ENCODE measurements at places on chromosomes 5 and 9.
A peak's percentile ranks its signal among the peaks of the same experiment; 100 is the strongest.

DNA sequence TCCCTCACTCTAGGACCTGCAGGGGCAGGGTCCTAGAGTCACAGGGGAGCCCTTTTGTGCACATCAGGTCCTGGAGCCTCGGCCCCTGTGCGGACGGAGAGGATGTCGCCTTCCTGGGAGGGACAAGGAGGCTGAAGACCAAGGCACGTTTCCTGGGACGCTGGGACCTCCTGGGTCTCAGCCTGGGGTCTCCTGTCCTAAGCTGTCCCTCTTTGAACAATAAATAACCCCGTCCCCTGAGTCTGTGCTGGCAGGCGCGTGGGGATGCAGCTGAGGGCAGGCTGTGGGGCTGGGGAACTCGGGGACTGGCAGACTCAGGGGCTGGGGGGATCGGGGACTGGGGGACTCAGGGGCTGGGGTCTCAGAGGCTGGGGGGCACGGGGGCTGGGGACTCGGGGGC is 31.1 kb downstream of the PAEP start:
- DNase-seq: no peak

GRCh38 chr9:135136991-135137832 is 49.7 kb downstream of the OLFM1 start:
- no peak for DNase-seq

- no peak for DNase-seq
These were observed 2.9 kb downstream of the UNC13B start for GRCh38 chr9:35164711-35165110.

- no peak for DNase-seq
These were observed 34.1 kb downstream of the ECPAS start for GRCh38 chr9:111450124-111450523.

GRCh38 chr5:17761326-17761725 is 127.1 kb downstream of the TAF11L14 start:
- no peak for DNase-seq

- no peak for DNase-seq
These were observed 8.8 kb upstream of the UBE2QL1 start for GRCh38 chr5:6439588-6440550.

- DNase-seq: no peak
These were observed 113.4 kb downstream of the FRMD3 start for GRCh38 chr9:83424831-83425230.

DNA sequence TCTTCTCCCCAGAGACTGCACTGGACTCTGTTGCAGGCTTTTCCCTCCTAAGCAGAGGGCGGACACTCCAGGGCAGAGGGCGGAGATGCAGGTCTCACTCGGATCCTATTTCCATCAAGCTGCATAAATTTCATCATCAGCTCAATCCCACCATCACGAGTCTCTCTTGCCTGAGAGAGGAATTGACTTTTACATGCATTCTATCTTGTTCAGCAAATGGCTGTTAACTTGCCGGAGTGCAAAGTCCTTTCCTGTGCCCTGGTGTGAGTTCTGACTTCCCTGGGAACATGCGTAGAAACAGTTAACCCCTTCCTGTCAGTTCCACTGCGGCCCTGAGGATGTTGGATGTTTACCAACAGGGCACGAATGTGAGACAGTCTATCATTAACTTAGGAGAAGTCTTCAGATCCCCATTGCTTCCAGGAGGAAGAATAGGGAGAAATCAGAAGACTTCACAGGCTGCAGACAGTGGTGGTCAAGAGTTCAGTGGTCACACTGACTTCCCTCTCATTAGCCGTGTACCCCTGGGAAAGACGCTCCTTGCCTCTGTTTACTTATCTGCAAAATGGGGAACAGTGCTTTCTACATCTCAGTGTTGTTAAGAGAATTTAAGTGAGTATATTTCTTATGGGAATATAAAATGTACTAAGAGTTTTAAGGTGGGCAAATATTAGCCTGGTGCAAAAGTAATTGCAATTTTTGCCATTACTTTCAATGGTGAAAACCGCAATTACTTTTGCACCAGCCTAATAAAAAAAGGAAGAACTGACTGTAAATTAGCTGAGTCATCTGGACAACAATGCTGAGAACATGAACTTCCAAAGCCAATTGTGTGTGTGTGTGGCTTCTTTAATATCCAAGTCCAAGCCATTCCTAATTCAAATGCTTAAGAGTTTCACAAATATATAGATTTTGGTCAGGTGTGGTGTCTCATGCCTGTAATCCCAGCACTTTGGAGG is 248.0 kb downstream of the DRD1 start:
- no peak for DNase-seq

GRCh38 chr5:181160152-181160754 is 12.9 kb downstream of the OR2V2 start:
- peak; percentile 81 for DNase-seq

DNA sequence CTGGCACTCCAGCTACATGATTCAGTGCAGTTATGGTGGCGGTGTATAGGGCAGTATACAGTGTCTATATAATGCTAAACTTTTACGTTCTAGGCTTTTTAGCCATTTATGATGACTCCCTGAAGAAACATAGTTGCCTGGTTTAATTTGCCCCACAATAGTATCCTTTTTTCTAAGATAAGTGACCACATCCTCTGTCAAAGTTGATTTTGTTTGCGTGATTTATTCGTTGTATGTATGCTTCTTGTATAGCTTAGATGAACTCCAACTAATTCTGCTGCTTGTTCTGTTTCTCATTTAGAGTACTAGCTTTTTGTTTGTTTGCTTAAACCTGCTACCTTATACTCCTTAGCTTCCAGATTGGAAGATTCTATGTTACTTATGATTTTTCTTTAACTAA is 83.6 kb downstream of the ERMP1 start:
- no peak for DNase-seq

GRCh38 chr5:170302653-170303501 is 5.3 kb upstream of the LCP2 start:
- peak; percentile 64 for DNase-seq

DNA sequence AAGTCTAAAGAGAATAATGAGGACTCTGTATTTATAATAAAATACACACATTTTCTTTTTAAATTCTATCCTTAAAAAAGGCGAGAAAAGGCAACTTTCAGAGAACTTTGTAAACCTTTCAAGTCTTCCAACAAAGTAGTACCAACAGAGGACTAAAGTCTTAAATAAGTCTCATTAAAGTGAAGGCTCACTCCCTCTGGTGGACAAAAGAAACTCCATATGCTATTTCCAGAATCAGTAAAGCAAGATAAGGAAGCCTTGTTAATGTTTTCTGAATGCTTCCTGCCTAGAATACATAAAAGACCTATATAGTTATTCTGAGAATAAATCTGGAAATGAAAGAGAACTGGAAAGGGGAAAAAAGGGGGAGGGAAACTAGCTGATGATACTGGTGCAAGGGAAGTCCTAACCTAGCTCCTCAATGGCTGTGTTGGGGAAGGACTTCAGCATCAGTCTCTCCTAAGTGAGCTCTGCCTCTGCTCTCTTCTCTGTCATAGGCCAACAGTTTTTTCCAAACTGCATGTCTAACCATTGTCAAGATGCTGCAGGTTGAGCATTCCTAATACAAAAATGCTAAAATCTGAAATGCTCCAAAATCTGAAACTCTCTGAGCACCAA is 7.2 kb downstream of the HMGCS1 start:
- DNase-seq: no peak

GRCh38 chr5:140821375-140822280 is at the start of gene PCDHA5:
Gene PCDHA5, plus strand, starts transcription at chr5:140821613.
- no peak for DNase-seq

DNA sequence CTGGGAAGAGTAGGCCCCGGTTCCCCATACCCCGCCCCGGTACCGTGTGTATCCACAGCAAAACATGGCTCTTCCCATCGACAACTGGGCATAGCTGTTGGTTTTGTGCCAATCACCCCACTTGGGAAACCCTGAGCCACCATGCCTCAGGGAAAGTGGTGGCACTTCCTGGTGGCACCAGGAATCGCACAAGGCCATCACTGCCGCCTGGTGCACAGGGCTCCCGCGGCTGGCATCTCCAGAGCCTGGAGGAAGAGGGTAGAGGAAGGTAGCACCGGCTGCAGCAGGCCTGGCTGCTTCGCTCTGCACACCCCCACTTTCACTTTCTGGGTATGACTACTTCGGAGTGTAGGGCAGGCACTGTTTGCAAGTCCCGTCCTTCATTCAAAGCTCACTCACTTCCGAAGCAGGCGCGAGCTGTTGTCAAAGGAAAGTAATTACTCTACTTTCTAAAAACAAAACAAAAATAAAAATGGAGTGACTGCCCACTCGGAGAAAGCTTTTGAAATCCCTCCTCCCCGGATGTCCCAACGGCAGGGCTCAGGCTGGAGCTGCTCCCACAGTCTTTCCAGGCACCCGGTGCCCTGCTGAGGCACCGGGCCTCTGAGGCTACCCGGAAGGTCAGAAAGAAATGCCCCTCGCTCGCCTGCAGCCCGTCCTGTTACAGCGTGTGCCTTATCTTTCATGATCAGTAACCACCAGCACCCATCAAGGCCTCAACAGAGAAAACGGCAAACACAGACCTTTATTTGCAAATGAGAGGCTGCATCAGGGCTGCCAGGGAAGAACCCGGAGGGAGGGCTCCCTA is 2.0 kb downstream of the BRD3 start:
- peak; percentile 68 for DNase-seq

DNA sequence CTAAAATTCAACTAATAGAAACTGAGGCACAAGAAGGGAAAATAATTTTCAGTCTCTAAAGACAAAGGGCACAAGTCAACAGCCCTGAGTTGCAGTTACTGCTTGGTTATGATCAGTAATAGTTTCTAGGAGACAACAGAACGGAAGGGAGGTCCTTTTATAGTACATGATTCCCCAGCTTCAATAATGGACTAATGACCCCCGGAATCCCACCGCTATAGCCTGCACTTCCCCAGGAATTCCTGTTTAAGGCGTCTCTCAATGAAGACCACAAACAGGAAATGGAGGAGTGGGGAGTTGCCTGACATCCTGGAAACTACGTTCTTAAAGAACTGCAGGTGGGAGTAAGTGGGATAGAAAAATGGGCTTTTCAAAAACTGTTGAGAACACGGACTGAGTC is 60.6 kb downstream of the DIAPH1 start:
- DNase-seq: no peak

DNA sequence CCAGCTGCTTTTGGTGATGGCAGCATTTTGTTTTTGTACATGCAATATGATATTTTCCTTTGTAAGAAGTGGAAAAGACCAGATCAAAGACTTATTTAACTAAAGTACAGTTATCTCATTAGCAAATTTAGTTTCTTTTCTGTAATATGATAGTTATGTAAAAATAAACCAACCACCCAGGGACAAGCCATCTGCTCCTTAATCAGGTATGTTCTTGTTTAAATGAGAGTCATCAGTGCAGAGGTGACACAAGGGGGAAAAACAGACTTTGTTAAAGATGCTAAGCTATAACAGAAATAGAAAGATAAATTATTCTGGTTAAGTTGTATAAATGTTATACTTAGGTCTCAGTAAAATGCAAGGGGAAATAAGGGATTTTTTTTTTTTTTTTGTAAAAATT is 805.7 kb upstream of the SEMA6A start:
- no peak for DNase-seq

GRCh38 chr5:103102234-103102633 is 17.7 kb downstream of the GIN1 start:
- DNase-seq: no peak

- DNase-seq: no peak
These were observed 77.3 kb downstream of the PALM2AKAP2 start for GRCh38 chr9:109857336-109857735.

- no peak for DNase-seq
These were observed 188.8 kb downstream of the CCDC192 start for GRCh38 chr5:127891942-127892341.

GRCh38 chr5:116237917-116238500 is 153.2 kb downstream of the COMMD10 start:
- no peak for DNase-seq

DNA sequence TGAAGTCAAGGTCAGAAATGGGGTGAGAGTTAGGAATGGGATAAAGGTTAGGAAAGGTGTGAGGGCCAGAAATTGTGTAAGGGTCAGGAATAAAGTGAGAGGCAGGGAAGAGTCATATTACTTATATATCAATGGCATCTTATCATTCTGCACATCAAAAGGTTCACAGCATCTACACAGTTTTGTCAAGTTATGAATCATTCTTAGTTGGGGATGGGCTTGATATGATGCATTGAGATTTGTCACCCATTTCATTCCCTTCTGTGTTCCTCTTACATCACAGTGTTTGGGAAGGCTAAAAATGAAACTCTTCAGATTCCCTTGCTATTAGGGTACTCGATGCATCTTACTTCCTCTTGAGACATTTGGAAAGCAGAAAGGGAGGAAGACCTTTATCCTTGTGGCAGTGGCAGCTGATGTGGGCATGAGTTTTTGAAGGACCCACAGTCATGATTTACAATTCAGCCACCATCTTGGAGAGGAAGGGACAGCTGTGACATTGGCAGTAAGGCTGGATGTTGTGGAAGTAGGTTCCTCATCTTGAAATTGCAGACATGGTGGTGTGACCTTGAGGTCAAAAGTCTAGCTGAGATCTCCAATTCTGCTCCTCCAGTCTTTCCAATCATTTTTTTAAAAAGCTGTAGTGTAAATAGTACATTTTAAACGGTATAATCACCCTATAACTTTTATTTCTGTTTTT is 24.2 kb upstream of the NPR3 start:
- DNase-seq: no peak

DNA sequence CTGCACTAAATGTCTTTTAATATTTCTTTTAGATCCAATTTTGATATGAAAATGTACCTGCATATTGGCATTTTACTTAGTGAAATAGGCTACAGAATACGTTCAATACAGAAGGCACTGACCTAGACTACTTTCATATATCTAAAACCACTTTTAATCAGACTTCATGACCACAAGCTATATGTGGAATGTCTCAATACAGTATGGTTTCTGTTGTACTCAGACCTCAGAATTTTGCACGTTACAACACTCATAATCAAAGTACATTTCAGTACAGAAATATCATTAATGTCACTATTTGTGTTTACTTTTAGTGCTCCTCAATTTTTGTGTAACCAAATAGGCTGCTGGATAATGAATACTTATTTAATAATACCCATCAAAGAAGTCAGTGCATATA is 74.8 kb downstream of the MEF2C start:
- DNase-seq: no peak

DNA sequence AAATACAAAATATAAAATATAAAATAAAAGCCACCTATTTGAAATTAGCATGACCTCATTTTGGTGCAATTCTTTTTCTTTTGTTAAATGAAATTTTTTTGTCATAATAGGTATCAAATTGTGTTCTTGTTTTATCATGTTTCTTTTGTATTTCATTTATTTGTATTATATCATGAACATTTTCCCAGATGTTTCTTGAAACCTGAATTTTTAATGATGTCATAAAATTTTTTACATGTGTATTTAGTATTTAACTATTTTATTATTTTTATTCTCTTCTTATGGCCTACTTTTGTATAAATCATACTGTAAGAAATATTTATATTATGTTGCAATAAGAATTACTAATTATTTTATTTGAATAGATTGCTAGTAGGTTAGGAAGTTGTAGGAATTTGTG is 361.7 kb downstream of the TMEM161B start:
- no peak for DNase-seq

GRCh38 chr9:15722888-15723287 is 170.0 kb downstream of the CCDC171 start:
- DNase-seq: no peak

DNA sequence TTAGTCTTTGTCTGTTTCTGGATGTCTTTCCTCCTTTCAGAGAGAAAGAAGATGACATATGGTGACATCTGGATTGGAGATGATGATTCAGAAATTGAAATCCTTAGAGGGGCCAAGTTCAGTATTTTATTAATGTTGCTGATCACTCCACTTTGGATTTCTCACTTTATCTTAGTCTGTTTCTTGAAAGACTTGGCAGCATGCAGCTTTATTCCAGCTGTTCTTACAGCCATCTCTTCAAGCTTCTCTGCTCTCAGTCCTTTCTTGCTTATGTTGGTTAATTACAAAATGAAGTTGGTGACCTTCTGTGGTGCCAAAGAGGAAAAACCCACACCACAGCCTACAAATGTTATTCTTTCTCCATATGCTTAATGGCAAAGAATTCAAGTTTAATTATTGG is 62.1 kb downstream of the SNCAIP start:
- no peak for DNase-seq

Data from activated naive CD4-positive, alpha-beta T cell treated with Interleukin-2 at 50 U/mL for 16 hours (primary cell).